ENCODE measurements at places on chromosomes 3 and 15. TPM values are rescaled to one million over a fixed set of nuclear protein-coding genes. Genes with fewer than 3 reads are reported as not detected.

The USP50 gene
- total RNA-seq: not detected

GRCh38 chr3:195071916-195072820 is 198.8 kb downstream of the XXYLT1 start:
- no peaks in the 10 kb centered on the region for H3K27me3 ChIP-seq
- H3K36me3 ChIP-seq: peaks cover 11% of the 10 kb centered on the region
- H3K4me3 ChIP-seq: no peak overlapping the region
- H3K27ac ChIP-seq: no peak overlapping the region

GRCh38 chr3:27943106-27943505 is 221.0 kb upstream of the EOMES start:
- H3K36me3 ChIP-seq: no peaks in the 10 kb centered on the region
- DNase-seq: no peak
- H3K4me1 ChIP-seq: no peaks in the 10 kb centered on the region
- H3K27me3 ChIP-seq: no peaks in the 10 kb centered on the region

DNA sequence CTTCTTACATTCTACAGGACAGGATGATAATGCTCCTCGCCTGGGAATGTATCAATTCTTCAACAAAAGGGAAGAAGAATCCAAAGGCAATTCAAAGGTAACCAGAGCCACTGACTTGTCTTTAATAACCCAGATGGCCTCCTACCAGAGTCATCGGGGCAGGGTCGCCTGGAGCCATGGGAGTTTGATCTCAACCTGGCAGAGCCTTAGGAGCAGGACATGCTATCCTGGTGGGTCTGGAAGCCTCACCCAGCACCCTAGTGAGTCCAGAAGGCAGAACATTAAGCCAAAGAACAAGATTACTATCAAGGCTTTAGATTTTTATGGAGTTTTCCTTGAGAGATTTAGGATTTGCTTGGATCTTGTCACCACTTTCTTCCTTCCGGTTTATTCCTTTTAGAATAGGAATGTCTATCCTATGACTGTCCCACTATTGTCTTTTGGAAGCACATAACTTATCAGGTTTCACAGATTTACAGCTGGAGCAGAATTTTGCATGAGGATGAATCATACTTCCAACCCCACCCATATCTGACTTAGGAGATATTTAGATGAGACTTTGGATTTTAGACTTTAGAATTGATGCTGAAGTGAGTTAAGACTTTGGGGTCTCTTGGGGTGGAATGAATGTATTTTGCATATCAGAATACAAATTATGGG is 330.3 kb upstream of the GOLIM4 start:
- DNase-seq: no peak
- no peaks in the 10 kb centered on the region for H3K27me3 ChIP-seq
- no peaks in the 10 kb centered on the region for H3K4me1 ChIP-seq
- H3K27ac ChIP-seq: no peak overlapping the region

- H3K4me3 ChIP-seq: no peak overlapping the region
- H3K36me3 ChIP-seq: no peaks in the 10 kb centered on the region
- H3K27me3 ChIP-seq: peaks cover 13% of the 10 kb centered on the region
- no peak for DNase-seq
- peaks cover 25% of the 10 kb centered on the region for H3K4me1 ChIP-seq
- H3K27ac ChIP-seq: no peak overlapping the region
Observed at GRCh38 chr3:195762249-195762585, 41.4 kb downstream of the MUC20 start.

- H3K27me3 ChIP-seq: no peaks in the 10 kb centered on the region
- no peak overlapping the region for H3K27ac ChIP-seq
- no peaks in the 10 kb centered on the region for H3K4me1 ChIP-seq
- H3K36me3 ChIP-seq: no peaks in the 10 kb centered on the region
Observed at GRCh38 chr15:55619783-55620182, 31.6 kb upstream of the PYGO1 start.

- H3K4me1 ChIP-seq: peaks cover 79% of the 10 kb centered on the region
- DNase-seq: no peak
- peak overlapping the region; percentile 60 for H3K4me3 ChIP-seq
- H3K27me3 ChIP-seq: peaks cover 98% of the 10 kb centered on the region
Observed at GRCh38 chr3:128488991-128489673, 3.9 kb downstream of the GATA2 start.

- no peak overlapping the region for H3K4me3 ChIP-seq
- DNase-seq: no peak
- H3K27me3 ChIP-seq: no peaks in the 10 kb centered on the region
- H3K27ac ChIP-seq: no peak overlapping the region
- H3K4me1 ChIP-seq: no peaks in the 10 kb centered on the region
Observed at GRCh38 chr3:140455521-140456214, 222.2 kb upstream of the TRIM42 start.

DNA sequence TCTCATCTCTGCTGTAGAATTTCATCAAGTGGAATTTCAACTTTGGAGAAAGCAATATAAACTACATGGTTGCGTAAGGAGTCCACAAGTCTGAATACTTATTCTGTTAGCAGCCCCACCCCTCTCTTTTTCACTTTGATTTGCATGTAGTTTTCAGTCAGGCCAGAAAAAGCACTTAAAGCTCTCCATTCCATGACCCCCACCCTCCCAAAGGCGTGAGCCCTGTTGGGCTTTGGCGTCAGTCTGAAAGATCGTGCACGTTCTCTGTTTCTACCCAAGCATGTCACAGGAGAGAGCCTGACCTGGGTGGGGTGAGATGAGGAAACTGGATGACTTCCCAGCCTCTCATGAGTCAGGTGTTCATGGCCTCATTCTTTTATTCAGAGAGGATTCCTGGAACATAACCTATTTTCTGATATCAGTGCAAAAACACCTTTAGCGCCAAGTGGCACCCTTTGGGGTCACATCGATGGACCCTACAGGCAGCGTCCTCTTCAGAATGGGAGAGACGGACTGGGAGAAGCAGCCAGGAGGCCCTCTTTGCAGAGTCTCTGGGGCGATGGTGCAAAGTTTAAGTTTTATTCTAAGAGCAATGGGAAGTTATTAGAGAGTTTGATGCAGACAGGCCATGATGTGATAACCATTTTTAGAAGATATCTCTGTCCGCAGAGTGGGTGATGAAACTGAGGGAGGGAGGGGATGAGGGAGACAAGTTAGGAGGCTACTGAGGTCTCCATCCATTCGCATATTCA is 55.8 kb downstream of the LSM3 start:
- DNase-seq: no peak
- no peaks in the 10 kb centered on the region for H3K27me3 ChIP-seq
- H3K27ac ChIP-seq: peak overlapping the region; percentile 21
- no peaks in the 10 kb centered on the region for H3K36me3 ChIP-seq

All from esophagus muscularis mucosa (tissue), 4 donors.